ENCODE measurements at places on chromosomes 4 and X.
A peak's percentile ranks its signal among the peaks of the same experiment; 100 is the strongest.

GRCh38 chrX:96692890-96693289, 8.2 kb downstream of the DIAPH2 start:
- DNase-seq: no peak

- no peak for DNase-seq
These were observed 8.1 kb upstream of the TIMP1 start for GRCh38 chrX:47574076-47574546.

- DNase-seq: no peak
These were observed at the start of gene RAB33A for GRCh38 chrX:130171446-130172126. Gene RAB33A, plus strand, starts transcription at chrX:130171962. Its CDS starts 101 bp downstream, at chrX:130172063.

DNA sequence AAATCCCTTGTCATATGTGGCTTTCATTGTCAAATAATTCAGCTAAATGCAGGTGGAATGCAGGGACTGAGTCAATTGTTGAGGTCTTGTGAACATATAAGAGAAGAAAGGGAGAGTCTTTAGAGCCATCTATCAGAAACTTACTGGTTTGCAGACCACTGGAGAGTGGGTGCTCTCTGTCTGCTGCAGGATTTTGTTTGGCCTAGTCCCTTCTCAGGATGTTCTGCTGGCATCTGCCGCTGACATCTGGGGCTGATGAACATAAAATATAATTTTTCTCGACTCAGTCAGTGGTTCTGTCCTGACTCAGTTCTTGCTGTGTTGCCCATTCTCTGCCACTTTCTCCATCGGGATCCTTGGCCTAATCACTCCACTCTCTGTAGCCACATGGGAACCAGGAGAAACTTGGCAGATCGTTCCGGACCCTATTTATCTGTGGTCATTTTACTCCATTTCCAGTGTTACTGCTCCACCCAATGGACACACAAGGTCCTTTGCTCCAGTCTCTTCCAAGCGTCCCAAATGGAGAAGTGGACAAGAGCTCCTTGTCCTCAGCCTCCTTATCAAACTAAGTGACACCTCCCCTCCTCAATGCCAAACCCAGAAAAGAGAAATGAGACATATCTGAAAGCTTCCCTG, 436.2 kb downstream of the FAT4 start:
- peak; percentile 57 for DNase-seq

DNA sequence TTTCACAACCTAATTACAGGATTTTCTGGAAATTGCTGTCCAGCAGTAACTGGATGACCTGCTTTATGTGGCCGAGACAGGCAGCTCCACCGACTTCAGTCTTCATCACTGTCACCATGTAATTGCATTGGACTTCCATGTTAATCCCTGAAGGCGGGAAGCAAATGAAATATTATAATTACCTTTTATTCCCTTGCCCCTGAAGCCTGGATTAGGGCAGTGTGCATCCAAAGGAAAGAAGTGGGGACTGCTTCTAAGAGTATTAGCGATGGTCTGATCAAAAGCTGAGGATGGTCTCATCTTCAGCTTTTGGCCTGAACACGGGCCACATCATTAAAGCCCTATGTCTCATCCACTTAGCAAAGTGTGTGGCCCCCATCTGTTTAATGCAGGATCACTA, 311.6 kb upstream of the GALNT7 start:
- DNase-seq: peak; percentile 27

DNA sequence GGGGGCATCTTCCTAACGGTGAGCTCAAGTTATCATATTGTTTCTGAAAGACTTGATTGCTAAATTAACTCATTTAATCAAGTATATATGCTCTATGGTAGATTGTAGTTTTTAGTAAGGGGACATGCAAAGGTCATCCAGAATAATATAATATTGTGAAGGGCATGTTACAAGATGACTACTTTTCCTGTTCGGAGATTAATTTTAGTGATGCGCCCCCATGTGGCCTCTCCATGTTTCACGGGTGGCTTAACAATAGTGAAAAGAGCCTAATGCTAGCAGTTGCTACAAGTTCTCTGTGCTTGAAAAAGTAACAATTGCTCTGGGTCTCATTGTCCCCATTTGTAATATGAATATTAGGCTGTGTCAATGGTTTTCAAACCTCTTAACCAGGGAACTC, 12.2 kb downstream of the SMPX start:
- peak; percentile 39 for DNase-seq
